ENCODE measurements at places on chromosomes 2 and 18.

- no peak for DNase-seq
These were observed 63.5 kb upstream of the FN1 start for GRCh38 chr2:215499331-215499730.

DNA sequence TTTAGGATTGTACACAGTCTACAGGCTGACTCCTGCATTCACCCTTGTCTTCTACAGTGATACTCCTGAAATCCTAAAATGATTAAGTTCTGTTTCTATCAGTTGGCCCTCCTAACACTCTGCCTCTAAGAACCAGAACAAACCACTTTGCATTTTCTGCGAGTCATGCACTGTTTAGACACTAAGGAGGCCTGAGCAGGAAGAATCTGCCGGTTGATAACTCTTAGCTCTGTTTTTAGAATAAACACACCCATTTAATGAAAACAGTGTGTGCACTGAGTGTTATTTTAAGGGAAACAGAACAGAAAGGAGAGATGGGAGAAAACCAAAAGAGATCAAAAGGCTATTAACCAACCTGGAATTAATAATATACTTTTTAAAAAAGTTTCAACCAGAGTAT, 22.9 kb upstream of the SSB start:
- no peak for DNase-seq

DNA sequence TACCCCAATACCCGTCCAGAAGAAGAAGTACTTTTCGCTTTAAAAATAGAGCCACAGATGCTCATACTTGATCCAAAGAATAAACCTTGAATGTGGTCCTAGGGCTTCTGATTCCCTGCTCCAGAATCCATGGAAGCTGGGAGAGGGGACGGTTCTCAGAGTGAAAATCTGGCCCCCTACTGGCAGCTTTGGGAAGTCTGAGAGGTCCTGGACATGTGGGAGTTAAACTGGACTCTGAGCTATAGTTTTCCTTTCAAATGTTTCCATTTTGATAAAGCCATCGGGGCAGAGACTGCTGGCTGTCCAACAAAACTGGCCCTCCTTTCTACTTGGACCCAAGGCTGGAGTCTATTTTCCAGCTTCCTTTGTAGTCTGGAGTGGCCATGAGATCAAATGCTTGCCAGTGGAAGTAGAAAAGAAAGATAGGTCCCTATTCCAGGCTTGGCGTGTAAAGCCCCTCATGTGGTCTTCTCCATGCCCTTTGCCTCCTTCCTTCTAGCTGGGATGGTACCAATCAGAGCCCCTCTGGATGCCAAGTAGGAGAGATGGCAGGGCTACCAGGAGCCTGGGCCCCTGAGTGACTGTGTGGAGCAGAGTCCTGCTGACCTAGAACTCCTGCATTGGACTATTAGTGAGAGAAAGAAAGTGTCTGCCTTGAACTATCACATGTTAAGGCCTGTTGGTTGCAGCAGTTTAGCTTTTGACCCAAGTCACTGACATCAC, 37.7 kb upstream of the TBC1D8 start:
- DNase-seq, result no peak

DNA sequence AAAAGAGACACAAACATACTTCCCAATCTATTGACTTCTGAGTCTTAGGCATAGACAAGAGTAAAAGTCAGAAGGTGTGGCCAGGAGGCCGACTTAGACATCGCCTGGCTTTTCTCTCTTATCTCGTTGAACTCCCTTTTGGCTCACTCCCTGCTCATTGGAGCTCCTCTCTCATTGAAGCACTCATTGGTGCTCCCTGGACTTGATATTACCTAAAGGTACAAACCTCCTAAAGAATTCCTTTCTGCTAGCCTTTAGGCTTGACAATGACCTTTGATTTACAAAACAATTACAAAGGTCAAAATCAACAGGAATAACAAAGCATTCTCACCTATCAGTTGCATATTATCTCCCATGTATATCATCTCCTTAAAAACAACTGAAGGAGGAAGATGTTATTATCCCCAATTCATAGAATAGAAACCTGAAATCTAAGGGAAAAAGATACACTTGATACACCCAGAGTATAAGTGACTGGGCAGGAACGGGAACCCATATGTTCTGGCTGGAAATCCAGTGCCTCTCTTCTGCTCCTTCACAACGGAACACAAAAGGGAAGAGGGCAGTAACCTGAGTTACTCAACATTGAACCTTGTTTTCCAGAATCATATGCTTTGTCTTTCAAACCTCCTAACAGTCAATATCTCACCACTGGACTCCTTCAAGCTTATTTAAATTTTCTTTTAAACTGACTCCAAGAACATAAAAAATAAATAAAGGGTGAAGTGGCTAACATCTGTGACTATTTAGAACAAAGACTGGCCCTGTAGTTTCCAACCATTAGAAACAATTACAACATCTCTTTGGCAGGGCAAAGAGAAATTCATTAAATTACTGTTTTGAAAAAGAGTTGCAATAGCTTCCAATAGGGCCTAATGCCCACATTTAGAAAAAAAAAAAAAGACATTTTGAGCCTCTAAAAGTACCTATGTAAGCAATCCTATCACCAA, 1247.9 kb downstream of the LRP1B start:
- no peak for DNase-seq

GRCh38 chr2:117979911-117980701, 33.8 kb downstream of the CCDC93 start:
- no peak for DNase-seq
